ENCODE measurements at places on chromosomes 7 and 10.

DNA sequence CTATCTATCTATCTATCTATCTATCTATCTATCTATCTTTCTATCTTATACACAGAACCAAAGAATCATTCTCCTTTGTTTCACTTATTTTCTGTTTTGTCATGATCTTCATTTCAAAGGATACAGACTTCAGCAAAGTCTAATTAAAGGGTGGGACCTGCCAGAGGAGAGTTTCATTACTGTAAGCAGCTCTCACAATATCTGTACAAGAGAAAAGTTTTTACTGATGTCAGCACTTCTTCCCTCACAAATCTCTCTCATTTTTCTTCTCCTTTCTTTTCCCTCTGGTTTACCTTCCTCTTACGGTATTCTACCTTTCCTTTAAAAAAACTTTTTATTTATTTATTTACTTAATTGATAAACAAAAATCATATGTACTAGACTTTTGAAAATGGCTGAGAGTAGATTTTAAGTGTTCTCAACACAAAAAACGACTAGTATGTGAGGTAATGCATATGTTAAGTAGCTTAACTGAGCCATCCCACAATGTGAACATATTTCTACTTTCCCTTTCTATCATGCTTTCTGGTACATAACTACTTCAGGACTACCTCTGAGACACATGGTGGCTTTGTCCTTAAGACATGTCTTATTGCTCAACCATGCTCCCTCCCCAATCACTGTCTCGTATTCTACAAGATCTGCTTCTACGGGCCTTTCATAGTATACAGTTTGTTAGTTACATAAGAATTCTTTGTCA is 699.3 kb downstream of the PHTF2 start:
- DNase-seq: no peak

DNA sequence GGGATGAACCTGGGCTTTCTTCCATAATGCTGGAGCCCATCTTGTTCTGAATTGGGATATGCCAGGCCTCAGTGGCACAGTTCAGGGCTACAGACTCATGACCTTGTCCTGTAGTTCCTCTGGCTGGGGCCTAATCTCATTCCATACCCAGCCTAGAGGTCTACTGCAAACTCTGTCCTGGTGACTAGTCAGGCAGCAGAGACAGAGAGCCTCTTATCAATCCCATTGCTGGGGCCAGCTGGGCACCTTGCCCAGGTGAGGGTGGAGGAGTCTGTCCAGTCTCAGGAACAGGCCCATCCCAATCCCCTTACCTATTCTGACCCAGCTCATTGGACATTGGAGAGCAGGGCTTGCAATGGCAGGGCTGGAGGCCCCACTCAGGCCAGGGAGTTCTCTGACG is 28.0 kb upstream of the COMTD1 start:
- DNase-seq: no peak

- DNase-seq: no peak
Observed at GRCh38 chr10:98235846-98236245, 32.1 kb downstream of the LOXL4 start.

DNA sequence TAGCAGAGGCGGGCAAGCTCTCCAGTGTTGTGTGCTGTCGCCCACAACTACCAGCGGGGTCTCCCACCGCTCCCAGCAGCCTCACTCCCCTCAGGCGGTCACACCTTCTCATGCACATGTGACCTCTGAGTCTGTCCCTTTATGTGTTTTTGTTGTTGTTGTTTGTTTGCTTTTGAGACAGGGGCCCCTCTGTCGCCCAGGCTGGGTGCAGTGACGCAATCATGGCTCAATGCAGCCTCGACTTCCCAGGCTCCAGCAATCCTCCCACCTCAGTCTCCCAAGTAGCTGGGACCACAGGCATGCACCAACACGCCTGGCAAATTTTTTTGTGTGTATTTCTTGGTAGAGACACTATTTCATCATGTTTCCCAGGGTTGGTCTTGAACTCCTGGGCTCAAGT is 1.5 kb downstream of the CPSF4 start:
- no peak for DNase-seq
